Vagina (tissue), 2 donors: ENCODE measurements at places on chromosomes 3 and 15. TPM values are rescaled to one million over a fixed set of nuclear protein-coding genes. Genes with fewer than 3 reads are reported as not detected.

Gene SERINC4
- not detected for total RNA-seq

Gene SNX22
- total RNA-seq, result not detected

- H3K4me1 ChIP-seq, result no peaks in the 10 kb centered on the region
- no peaks in the 10 kb centered on the region for H3K36me3 ChIP-seq
- H3K27me3 ChIP-seq, result no peaks in the 10 kb centered on the region
- H3K27ac ChIP-seq, result no peak overlapping the region
- no peak for DNase-seq
Measured at GRCh38 chr3:153087595-153088566, 74.1 kb upstream of the RAP2B start.

DNA sequence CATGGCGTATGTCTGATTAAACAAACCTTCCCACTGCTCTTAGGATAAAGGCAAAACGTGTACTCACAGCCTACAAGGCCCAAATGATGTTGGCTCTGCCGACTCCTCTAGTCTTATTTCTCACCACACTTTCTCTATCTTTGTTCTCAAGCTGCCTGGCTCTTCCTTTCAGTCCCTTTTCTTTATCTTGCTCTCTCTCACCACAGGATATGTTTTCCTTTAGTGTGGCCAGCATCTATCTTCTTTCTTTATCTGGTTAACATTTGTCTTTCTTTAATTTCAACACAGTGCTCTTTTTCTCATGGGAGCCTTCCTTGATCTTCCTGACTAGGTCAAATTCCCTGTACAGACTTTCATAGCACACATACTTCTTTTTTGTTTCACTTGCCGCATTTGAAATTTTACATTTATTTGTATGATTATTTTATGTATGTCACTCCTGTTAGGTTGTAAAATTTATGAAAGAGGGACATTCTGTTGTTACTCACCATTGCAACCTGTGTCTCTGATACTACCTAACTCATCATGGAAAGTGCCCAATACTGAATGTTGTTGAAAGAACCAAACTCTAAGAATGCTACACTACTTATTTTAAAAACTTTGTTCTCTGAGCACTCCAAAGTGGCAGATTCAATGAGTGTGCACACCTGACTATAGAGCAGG is 328.9 kb upstream of the CBLB start:
- no peak overlapping the region for H3K27ac ChIP-seq
- no peak overlapping the region for H3K4me3 ChIP-seq
- no peaks in the 10 kb centered on the region for H3K36me3 ChIP-seq
- no peaks in the 10 kb centered on the region for H3K4me1 ChIP-seq

DNA sequence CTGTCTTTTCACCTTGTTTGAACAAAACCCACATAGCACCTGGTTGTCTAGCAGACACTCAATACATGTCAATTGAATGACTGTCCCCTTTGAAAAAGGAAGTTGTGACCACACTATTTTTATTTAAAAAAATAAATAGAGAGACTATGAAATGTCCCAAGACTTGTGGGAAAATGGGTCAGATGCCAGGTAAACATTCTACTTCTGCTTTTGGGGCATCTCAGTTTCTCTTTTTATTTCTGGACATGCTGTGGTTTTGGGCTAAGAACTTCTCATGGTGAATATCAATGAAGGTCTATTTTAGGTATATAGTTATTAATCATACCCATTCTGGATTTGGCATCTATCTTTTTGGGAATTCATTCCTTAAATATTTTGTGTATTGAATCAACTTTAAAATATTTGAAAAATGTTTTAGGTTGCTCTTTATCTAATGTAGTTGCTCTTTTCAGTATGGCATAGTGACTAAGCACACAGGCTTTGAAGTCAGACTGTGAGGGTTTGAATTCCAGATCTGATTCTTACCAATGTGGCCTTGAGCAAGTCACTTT is 4.4 kb downstream of the TMEM45A start:
- H3K4me1 ChIP-seq, result peaks cover 19% of the 10 kb centered on the region
- no peaks in the 10 kb centered on the region for H3K36me3 ChIP-seq
- H3K27ac ChIP-seq, result no peak overlapping the region
- no peak overlapping the region for H3K4me3 ChIP-seq
- DNase-seq, result no peak

- no peaks in the 10 kb centered on the region for H3K27me3 ChIP-seq
- no peak for DNase-seq
- H3K36me3 ChIP-seq, result no peaks in the 10 kb centered on the region
- H3K4me1 ChIP-seq, result no peaks in the 10 kb centered on the region
- H3K27ac ChIP-seq, result no peak overlapping the region
- no peak overlapping the region for H3K4me3 ChIP-seq
Measured at GRCh38 chr15:66165856-66166255, 87.7 kb downstream of the MEGF11 start.

DNA sequence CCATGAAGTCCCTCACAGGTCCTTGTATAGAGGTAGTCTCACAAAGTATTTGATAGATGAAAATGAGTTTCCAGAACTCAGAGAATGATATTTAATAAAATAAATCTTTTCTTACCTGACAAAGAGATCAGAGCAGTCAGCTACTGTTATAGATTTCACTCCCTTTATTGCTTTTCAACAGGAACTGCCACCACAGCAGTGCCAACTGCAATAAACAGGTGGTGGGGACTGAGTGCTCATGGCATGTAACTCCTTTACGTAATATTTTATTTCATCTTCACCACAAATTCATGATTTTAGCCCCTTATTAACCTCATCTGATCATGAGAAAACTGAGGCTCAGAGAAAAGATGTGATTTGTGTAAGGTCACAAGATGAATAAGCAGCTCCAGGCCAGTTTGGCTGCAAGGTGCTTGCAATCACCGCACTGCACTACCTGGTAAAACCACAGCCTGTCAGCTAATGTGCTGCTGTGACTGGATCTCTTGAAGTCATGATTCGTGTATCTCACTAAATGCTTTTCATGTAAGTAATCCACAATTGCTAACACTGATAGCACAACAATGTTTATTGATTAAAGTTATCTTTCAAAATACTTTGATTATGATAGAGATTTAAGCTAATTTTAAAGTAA is 78.8 kb downstream of the WNT5A start:
- no peaks in the 10 kb centered on the region for H3K4me1 ChIP-seq
- no peak overlapping the region for H3K27ac ChIP-seq
- H3K36me3 ChIP-seq, result no peaks in the 10 kb centered on the region
- H3K27me3 ChIP-seq, result no peaks in the 10 kb centered on the region
- no peak for DNase-seq
